Omental fat pad (tissue), 4 donors: ENCODE measurements at places on chromosomes 2 and 18.

GRCh38 chr2:56266761-56267414, 83.1 kb downstream of the CCDC85A start:
- no peak for DNase-seq

GRCh38 chr2:233448220-233448559, 93.9 kb downstream of the DGKD start:
- no peak for DNase-seq

DNA sequence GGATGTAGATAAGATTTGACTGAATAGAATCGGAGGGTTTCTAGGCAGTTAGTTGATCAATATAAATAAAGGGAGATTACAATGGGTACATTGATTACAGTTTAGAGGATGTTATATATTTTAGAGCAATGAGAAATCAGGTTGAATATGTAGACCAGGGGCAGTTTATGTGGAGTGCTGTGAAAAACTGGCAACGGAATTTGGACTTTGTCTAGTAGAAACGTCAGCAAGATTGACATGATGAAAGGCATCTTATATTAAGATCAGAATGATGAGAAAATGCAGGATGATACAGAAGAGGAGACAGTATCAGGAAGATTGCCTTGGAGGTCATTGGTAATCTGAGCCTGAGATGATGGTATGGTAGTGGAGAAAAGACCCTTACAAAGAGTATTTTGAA, 39.9 kb downstream of the RAB10 start:
- DNase-seq: no peak

GRCh38 chr18:34818064-34818463, 108.0 kb downstream of the DTNA start:
- DNase-seq: no peak

DNA sequence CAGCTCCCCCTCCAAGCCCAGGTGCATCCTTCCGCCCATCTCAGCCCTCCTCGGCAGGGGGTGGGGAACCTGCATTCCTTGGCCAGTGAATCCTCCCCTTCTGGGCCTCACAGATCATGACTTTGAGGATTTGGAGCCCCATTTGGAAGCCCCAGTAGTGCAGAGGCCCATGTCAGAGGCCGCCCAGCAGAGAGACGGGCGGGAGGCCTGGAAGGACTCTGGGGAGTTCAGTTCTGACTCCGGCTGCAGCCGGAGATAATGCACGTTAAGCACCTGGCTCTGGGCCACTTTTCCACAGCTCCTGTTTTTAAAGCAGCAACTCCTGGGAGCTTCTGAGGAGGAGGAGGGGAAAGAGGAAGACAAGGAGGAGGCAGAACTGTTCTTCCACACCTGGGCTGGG, 14.9 kb downstream of the ATOH8 start:
- DNase-seq: no peak

- no peak for DNase-seq
Observed at GRCh38 chr2:8416849-8417832, 264.7 kb upstream of the ID2 start.

GRCh38 chr18:58542426-58543159, 86.3 kb downstream of the ALPK2 start:
- no peak for DNase-seq

DNA sequence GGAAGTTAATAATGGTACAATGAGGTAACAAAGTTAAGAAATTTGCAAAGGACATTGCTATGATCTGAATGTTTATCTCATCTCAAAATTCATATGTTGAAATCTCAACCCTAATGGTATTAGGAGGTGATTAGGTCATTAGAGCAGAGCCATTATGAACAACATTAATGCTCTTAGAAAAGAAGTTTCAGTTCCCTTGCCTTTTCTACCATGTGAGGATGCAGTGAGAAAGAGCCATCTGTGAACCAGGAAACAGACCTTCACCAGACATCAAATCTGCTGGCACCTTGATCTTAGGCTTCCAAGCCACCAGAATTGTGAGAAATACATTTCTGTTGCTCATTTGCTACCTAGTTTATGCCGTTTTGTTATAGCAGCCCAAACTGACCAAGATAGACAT, 757.6 kb downstream of the NR4A2 start:
- no peak for DNase-seq

- no peak for DNase-seq
Observed at GRCh38 chr2:47660168-47660567, 122.8 kb upstream of the MSH6 start.

DNA sequence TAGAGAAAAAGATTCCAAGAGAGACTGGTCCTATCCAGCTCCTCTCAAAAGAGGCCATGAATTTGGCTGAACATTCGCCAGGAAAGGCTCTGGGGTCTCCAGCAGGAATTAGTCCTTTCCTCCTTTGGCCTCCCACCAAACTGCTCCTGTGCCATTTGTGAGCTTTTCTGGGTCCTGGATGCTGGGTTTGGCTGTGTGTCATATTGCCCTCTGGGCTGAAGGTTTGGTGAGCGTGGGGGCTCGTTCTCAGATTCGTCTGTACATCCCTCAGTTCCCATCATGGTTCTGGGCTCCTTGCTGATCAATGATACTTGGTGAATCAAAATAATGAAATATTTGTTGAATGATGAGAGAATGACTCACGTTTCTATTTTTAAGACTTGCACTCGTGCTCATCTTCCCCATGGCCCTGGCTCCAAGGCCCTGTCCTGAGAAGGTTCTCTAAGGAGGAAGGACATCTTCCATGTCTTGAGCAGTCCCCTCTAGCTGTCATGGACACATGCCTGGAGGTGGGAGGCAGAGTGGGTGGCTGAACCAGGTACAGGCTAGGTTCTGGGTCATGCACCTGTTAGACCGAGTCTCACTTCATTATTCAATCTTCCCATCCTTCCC, 47.8 kb upstream of the RHOB start:
- no peak for DNase-seq

DNA sequence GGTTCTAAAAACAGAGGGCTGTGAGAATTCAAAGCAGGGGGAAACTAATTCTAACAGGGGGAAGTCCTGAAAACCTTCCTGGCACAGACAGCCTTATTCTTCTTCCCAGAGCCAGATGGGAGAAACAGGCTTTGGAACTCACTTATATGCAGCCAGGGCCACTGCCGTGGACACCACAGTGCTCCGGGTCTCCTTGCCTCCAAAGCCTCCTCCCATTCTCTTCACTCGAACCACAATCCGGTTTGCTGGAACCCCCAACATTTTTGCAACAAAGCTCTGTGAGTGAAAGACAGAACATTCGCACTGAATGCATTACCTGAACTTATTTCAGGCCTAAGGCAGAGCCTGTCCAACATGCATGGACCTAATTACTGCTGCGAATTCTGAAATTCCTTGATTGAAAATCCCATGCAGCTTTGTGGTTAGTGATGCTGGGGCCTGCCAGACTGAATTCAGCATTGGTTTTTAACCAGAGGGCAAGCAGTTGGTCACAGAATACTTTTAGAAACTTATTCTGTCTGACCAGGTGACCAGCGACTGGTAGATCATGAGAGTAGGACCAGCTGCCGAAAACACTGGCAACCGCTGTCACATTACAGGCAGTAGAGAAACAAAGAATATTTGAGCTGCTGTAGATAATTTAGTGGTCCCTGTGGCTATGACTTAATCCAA, 48.6 kb downstream of the XDH start:
- DNase-seq: no peak

DNA sequence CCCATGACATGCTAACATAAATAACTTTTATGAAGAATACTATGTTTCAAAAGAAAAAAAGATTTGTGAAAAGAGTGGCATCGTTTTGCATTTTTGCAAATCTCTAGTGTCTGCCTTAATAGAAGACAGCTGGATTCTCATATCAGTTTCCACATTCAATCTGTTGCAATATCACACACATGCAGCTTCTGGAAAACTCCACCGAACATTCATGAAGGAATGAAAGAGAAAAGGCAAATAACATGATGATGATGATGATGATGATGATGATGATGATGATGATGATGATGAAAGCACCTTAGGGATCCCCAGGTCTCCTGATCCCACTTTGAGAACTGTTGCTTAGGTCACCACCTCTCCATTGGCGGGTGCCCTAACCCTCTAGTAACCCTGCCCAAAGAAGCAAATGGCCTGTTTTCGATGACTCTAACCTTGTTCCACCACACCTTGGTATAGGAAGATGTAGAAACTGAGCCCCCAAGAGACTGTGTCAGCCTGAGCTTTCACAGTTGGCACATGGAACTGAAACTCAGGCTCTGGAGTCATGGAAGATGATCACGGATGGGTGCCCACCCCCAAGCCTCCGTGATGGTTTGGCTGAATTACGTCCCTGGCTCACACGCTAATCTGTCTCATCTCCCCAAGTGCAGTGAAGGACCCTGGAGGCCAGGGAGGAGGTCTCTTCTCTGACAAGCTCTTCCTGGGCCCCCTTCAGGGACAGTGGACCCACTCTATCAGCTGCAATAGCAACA, 80.1 kb upstream of the SMAD7 start:
- no peak for DNase-seq

- no peak for DNase-seq
Observed at GRCh38 chr18:34929336-34929780, 111.9 kb upstream of the MAPRE2 start.
